Progenitor cell of endocrine pancreas (in vitro differentiated cells): ENCODE measurements at places on chromosomes 2 and 18.

GRCh38 chr2:19807866-19808265, 93.9 kb downstream of the TTC32 start:
- DNase-seq = no peak

GRCh38 chr2:67389286-67389685, 7.8 kb upstream of the ETAA1 start:
- DNase-seq = no peak

- DNase-seq = no peak
Observed at GRCh38 chr2:188848887-188849435, 125.2 kb upstream of the COL3A1 start.

- no peak for DNase-seq
Observed at GRCh38 chr2:46079985-46080560, 217.1 kb upstream of the EPAS1 start.

DNA sequence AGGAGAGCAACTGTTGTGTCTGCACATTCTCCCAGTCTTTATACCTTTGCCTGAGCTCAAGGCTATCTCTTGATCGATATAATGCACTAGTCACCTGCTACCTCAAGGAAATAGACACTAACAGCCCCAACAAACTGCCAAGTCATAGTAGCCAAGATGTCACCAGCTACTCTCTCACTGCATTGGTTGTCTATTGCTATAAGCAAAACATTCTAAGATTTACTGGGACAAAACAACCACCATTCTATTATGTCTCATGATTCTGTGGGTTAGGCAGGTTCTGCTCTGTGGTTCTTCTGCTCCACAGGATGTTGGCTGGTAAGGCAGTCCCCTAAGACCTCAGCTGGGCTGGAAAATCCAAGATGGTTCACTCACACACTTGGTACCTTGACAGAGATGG, 28.5 kb upstream of the MLPH start:
- DNase-seq = no peak

GRCh38 chr18:78971511-78972245, 7.9 kb upstream of the SALL3 start:
- no peak for DNase-seq

DNA sequence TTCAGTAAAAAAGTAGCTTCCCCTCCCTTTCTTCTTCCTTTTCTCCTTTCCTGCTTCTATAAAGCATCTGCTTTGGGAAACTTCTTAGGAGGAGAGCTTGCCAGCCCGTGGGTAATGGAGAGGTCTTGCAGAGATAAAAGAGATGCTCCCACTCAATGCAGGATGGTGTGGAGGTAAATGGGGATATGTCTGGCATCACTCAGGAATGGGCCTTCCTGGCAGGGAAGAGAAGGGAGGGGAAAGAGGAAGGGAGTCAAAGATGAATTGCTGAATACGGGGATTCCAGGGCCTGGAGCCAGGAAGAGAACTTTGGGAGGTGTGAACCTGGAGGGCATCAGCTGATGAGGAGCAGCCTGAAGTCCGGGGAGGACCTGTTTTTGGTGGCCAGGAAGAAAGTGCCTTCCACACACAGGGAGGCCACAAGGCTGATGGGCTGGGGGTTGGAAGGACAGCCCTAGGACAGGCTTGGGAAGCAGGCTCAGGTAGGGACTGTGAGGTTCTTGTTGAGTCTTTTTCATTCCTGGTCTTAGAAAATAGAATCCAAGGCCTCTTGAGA, 25.2 kb downstream of the IL1B start:
- DNase-seq = no peak

DNA sequence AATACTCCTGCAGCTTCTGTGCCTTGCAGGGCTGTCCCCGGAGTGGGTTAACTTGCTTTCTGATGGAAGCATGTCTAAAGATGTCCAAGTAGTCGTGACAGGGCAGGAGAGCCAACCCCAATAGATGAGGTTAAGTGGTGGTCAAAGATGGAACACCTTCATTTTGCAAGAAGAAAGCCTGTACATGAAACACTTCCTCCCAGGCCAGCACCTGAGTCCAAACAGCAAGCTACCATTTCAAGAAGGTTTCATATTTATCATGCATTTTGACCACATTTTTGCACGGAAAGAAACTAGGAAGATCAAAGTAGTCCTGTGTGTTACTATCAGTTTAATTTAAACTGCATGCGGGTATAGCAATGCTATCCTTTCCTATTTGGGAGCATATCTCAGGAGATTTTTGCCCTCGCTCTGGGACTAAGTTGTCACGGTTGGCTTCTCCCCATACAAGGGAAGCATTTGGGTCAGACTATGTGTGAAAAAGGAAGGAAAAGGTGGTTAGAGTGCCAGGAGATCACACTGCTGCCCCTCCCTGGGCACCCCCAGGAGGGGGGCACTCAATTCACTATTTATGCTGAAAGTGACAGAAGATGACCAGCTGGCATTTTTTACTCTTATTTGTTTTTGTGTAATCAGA, 187.6 kb downstream of the ZNF521 start:
- no peak for DNase-seq

GRCh38 chr2:112803691-112804521, 19.6 kb upstream of the IL1A start:
- no peak for DNase-seq

DNA sequence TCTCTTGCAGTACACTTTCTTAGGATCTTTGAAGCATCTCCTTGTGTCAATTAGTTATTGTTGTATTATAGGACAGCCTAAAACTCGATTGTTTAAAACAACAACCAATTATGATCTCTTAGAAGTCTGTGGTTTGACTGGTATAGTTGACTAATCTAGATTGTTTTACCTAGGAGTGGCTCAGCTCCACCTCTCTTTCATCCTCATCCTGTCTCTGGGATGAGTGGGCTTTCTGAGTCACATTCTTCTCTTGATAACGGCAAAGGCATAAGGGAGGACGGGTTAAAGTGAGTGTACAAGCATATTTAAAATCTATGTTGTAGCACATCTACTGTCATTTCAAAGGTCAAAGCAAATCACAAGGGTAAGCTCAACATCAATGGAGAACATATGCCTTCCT, 102.3 kb upstream of the GULP1 start:
- no peak for DNase-seq

DNA sequence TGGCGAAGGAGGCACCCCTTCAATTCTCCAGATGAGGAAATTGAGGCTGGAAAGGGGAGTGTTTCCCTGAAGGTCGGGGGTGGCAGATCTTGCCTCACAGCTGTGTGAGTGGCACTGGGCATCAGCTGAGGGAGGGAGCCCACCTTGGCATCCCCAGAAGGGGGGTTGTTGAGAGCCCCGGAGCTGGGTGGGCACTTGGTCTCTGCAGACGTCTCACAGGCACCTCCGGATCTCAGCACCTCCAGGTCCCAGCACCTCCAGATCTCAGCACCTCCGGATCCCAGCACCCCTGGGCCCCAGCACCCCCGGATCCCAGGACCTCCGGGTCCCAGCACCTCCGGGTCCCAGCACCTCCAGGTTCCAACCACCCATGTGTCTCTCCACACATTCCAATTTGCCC, 137.9 kb downstream of the NFATC1 start:
- no peak for DNase-seq

DNA sequence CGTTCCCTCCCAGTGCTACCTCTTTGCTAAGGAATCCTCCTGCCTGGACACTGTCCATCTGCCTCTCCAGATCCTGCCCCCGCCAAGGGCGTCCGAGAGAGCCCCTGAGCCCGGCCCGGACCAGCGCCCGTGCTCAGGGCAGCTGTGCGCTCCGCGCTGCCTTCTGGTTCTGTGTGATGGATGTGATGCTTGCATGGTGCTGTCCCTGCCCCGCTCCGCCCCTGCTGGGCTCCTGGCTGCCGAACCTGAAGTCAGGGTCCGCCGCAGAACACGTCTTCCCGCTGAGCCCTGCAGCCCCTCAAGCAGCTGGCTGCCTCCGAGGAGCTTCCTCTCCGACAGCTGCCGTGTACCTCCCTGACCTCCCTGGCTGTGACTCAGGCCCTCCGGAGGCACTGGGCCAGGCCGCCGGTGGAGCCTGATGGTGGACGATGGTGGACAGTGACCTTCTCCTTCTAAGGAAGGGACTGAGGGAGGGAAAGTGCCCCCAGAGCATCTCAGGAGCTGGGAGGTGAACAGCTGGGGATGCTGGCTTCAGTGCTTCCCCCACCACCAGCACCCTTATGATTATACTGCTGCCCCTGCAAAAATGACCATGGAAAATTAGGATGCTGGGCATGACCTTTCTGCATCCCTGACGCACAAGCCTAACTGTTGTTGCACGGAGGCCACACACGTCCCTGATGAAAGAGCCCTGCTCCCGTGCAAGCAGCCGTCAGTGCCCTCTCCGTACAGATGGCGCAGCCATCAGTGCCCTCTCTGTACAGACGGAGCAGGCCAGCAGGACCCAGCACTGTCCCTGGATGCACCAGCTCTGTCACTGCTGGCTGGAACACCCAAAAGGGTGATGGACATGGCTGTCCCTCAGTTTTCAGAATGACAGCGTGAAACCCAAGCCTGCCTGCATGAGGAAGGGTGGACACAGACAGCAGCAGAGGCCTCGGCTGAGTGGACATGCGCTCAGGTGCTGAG, 99.3 kb downstream of the TPO start:
- no peak for DNase-seq

GRCh38 chr2:58871469-58872142, 630.5 kb upstream of the FANCL start:
- no peak for DNase-seq

- no peak for DNase-seq
Observed at GRCh38 chr2:147356157-147356556, 488.7 kb upstream of the ACVR2A start.

- DNase-seq = no peak
Observed at GRCh38 chr2:182605166-182605565, 110.9 kb upstream of the DNAJC10 start.

GRCh38 chr2:207341112-207341750, 175.5 kb upstream of the KLF7 start:
- no peak for DNase-seq

- no peak for DNase-seq
Observed at GRCh38 chr2:215811409-215812345, 201.7 kb downstream of the MREG start.

GRCh38 chr2:222844323-222844722, 16.5 kb upstream of the ACSL3 start:
- no peak for DNase-seq

GRCh38 chr18:13930964-13931363, 15.6 kb upstream of the MC2R start:
- DNase-seq = no peak

DNA sequence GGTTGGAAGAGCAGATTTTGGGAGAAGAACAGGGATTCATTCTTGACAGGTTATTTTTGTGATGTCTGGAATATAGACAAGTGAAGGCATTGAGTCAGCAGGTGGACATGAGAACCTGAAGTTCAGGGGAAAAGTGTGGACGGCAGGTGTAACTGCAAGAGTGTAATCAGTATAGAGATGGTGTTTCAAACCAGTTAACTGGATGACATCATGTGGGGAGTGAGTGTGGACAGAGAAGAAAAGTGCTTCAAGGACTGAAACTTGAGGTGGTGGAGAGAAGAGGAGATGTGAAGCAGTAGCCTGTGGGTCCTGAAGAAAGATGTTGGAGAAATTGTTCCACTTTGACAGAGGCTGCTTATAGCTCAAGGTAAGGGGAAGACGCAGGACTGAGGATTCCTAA, 7.1 kb downstream of the IL1RL1 start:
- no peak for DNase-seq

DNA sequence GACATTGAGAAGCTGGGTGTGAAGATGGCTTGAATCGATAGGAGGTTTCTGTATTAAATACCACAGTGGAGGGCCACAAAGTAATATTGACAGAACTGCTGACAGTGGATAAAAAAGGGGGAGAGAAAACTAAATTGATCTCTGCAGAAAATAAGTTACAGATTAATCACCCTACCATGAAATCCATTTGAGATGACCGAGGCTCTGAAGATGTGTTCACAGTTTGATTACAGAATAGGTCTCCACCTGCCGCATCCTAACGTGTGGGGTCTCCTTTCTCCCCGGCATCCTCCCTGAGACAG, 165.6 kb downstream of the EIPR1 start:
- DNase-seq = no peak

GRCh38 chr2:231928481-231928880, 2.3 kb upstream of the NPPC start:
- no peak for DNase-seq

GRCh38 chr2:197184959-197185586, 125.5 kb downstream of the ANKRD44 start:
- no peak for DNase-seq

DNA sequence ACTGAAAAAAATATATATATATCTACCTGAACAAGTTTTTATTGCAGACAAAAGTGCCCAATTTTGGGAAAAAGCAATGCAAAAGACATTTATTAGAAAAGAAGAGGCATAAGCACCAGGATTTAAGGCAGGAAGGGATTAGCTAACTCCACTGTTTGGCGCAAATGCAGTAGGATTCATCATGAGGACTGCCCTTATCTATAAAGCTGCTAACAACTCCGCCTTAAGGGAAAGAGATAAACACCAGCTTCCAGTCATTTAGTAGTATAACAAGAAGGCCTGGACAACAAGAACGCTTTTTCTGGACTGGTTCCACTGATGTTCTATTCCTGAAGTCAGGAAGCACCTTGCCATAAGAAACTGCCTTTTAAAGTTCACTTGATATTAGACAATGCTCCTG, 52.9 kb upstream of the FSHR start:
- no peak for DNase-seq

- DNase-seq = no peak
Observed at GRCh38 chr2:236085211-236085610, 83.0 kb downstream of the GBX2 start.

DNA sequence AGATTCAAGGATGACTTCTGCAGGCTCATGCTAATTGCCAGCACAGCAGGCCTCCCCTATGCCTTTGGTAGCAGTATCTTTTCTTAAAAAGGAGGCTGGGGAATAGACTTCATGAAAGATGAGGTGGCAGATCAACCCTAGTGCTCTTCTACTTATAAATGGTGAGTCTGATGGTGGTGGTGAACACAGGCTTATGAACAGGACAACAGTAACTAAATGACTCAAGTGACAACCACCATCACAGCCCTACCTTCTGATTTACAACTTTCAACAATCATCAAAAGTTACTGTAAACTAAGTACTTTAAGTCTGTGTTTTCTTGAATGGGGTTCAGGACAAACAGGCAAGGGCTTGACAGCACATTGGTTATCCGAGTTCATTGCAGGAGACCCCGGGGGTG, 39.3 kb downstream of the PAIP2B start:
- no peak for DNase-seq

- DNase-seq = no peak
Observed at GRCh38 chr2:1561811-1562421, 148.7 kb downstream of the TPO start.

DNA sequence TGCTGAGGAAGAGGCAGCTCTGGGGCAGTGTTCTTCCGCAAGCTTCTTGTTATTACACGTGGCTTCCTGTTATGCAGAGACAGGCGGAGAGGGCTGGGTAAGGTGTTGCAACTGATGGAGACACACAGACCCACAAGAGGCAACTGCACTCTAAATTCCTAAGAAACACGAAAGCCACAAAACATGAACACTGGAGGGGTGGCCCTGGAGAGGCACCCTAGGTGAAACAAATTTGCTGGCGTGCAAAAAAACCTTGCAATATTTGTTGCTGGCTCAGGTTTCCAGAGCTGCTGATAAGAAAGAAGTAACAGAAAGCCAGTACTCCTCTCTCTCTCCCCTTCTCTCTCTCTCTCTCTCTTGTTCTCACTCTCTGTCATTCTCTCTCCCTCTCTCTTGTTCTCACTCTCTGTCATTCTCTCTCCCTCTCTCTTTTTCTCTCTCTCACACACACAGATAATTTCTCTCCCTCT, 31.8 kb downstream of the ARHGAP25 start:
- DNase-seq = no peak

GRCh38 chr2:240964704-240965295, 33.6 kb upstream of the SNED1 start:
- DNase-seq = peak; percentile 8

- no peak for DNase-seq
Observed at GRCh38 chr2:60376252-60376651, 177.2 kb downstream of the BCL11A start.
